ENCODE measurements at places on chromosomes 5 and 9.

GRCh38 chr5:54904425-54904824, 81.0 kb downstream of the ESM1 start:
- DNase-seq = no peak

- DNase-seq = no peak
Observed at GRCh38 chr5:44987026-44987425, 178.3 kb downstream of the MRPS30 start.

DNA sequence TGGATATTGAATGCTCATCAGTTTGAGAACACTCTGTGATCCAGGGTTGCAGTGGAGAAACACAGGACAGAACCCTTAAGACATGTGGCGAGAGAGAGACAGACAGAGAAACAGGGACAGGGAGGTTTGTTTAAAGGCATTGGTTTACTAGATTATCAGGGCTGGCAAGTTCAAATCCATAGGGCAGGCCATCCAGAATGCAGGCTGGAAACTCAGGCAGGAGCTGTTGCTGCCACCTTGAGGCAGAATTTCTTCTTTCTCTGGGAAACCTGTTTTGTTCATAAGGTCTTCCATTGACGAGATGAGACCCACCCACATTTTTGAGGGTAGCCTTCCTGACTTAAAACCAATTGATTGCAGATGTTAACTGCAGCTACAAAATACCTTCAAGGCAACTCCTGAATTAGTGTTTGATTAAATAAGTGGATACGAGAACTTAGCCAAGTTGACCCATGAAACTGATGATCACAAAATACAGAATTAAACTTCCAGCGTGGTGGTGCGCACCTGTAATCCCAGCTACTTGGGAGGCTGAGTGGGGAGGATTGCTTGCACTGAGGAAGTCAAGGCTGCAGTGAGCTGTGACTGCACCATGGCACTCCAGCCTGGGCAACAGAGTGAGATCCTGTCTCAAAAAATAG, 55.9 kb downstream of the NSUN2 start:
- DNase-seq = no peak

DNA sequence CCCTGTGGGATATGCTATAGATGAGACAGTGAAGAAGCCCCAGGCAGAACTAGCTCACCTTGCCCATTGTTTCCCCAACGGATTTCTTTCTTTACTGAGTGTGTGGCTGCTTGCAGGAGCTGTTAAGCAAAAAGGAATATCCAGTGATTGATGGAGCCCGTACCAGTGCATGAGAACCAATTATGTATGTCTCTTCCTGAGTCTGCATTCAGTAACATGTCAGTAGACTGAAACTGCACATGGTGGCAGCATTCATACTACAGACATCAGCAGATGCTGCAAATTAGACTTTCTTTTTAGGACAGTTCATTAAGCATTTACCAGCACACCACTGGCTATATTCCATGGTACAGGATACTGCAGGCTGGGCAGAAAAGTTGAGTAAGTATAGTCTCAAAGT, 90.3 kb upstream of the PLCXD3 start:
- DNase-seq = no peak

GRCh38 chr5:15585841-15586591, 86.0 kb downstream of the FBXL7 start:
- DNase-seq = no peak

GRCh38 chr5:53366245-53366644, 114.2 kb upstream of the FST start:
- DNase-seq = no peak
